Activated T-cell treated with anti-CD3 and anti-CD28 coated beads for 24 hours (primary cell): ENCODE measurements at places on chromosomes 3 and 15.

- DNase-seq, result no peak
Observed at GRCh38 chr15:36814105-36814504, 234.7 kb downstream of the CDIN1 start.

DNA sequence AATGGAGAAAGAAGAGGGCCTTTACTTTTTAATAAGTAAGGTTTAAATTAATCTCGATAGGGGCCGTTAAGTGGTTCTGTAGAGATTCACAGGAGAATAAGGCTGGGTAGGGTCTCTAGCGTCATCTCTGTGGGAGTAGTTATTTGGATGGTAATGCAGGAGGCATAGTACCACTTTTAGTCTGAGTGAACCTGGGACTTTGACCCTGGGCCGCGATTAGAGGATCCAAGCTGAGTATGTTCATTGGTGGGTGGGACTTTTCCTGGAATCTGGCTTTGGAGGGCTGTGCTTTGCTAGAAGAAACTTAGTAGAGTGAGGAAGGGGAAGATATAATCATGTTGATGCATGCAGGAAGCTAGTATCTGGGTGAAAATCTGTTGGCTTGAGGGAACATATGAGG, 4.0 kb downstream of the LPP start:
- DNase-seq, result no peak

DNA sequence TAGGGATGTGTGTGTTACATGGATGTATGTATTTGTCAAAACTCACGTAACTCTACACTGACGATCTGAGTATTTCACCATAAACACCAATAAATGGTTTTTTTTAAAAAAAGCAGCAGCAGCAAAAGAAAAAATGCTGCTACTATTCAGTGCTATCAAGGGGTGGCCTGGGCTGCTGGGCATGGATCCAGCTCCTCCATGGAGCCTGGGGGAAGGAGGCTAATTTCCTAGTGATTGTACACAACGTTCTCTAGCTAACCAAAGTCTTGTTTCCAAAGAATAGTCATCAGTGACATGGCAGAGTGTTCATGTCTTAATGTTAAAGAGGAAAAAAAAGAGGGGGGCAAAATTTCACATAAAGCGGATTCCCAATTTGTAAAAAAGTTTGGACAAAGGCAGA, 29.0 kb downstream of the POMGNT2 start:
- no peak for DNase-seq

DNA sequence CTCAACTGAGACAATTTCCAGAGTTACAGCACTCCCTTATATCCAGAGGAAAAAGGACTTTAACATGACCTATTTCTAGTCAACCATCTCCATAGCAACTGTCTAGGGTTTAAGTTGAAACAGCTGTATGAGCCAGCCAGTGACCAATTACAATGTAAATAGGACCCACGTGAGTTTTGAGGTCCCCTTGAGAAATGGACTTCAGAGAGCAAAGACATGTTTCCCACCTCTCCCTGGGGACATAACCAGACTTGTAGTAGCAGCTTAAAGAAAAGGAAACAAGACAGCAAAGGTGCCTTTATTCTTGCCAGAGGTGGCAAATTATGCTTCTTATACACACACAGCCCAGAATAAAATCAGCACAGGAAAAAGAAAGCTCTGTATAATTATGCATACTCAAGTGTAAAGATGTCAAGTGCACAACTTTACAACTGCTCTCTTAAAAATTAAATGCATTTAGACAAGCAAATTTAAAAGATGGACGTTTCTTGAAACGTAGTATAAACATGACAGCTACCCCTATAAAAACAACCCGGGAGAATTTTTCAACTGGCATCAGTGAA, 40.2 kb downstream of the SUMF1 start:
- no peak for DNase-seq

DNA sequence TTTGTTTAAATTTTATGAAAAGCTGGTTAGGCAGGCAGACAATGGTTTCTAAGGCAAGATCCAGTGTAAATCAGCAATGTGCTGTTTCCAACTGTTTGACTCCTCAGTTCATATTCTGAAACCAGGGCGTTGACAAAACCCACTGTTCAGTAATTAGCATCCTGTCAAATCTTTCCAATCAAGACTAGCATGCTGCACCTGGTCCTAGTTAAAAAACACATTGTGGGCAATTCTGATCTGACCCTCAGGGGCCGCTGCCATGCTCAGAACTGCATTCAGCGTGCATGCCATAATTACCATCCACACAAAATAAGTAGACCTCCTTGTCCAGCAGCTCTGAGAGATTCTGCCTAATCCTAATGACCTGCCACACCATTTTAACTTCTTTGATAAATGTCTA, 20.9 kb upstream of the RBP1 start:
- no peak for DNase-seq

DNA sequence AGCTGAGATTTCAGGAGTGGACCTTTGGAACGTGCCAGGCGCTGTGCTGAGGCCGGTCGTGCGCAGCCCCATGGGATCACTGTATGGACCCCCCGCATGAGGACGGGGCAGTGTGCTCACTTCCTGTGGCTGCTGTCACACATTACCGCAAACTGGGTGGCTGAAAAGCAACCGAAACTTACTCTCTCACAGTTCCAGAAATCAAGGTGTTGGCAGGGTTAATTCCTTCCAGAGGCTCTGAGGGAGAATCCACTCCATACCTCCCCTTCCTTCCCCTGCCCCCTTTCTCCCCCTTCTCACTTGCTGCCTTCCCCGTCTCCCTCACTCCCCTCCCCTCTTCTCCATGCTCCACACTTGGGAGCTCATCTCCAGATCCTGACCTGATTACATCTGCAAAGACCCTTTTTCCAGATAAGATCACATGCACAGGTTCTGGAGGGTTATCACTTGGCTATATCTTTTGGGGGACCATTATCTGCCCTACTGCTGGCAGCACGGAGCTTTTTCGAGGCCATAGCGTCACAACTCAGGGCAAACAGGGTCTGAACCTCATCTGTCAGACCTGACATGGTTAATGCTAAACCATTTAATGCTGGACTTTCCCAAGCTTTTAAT, 41.2 kb downstream of the KLF13 start:
- DNase-seq, result no peak

GRCh38 chr15:69677403-69677802, 224.8 kb downstream of the RPLP1 start:
- no peak for DNase-seq

DNA sequence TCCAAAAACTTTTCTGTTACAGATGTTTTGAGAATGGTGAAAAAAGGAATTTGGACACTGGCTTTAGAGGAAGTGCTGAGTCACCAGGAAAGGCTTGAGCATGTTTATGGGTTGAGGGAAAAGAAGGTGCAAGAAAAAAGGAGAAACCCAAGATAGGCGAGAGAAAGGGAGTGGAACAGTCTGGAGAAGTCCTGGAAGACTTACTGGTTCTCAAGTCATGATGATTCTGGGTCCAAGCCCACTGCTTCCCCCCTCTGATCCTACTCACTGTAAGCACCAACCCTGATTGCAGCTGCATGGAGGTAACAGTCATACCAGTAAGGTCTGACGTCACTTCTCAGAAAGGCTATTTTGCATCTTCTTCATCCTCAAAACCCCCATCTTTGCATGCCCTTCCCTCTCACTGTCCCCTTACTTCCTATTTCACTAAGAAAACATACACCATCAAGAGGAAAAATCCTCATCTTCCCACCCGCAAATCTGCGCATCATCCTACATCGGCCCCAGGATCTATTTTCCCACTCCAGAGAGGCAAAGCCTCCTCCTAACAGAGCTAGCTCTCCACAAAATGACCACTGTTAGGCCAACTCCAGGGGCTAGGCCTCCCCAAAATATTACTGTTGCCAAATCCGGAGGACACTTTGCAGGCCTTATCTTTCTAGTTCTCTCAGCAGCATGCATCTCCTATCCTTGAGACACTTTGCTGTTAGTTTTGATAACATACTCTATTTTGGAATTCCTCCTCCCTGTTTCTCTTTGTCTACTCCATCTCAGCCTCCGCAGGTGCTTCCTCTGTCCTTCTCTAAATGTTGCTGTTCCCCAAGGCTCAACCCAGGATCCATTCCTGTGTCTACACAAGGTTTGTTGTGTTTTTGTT, 3.2 kb upstream of the ATP13A3 start:
- no peak for DNase-seq

DNA sequence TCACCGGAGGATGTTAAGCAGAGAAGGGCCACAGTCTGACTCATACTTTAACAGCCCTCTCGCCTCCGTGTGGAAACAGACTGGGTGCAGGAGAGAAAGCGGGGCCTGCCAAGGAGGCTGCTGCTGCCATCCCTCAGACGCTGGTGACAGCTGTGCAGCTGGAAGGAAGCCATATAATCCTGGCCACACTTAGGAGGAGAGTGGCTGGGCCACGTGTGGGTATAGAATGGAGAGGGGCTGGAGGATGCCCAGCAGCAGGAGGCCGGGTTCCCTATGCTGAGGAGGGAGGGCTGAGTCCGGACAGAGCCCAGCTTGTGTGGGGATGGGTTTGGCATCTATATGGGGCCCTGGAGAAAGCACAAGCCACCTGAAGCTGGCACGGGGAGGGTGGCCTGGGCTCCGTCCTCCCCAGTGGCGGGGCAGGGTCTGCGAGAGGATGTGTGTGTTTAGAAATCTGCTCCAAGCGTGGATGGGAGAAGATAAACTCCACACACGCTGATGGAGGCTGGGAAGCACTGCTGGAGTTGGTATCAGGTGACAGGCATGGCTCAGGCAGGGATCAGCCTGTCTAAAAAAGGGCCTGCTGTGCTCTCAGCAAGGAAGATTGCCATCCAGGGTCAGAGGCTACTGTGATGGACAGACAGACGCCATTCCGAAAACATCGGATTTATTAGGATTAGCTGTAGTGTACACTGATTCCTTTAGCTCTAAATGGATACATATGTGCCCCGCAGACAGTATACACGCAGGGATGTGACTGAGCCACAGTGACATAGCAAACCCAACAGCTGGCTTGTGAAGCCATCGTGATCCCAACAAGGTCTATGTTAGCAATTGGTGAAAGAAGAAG, 15.9 kb downstream of the ABTB1 start:
- no peak for DNase-seq

GRCh38 chr15:78104119-78104479, 11.7 kb downstream of the SH2D7 start:
- DNase-seq, result no peak

DNA sequence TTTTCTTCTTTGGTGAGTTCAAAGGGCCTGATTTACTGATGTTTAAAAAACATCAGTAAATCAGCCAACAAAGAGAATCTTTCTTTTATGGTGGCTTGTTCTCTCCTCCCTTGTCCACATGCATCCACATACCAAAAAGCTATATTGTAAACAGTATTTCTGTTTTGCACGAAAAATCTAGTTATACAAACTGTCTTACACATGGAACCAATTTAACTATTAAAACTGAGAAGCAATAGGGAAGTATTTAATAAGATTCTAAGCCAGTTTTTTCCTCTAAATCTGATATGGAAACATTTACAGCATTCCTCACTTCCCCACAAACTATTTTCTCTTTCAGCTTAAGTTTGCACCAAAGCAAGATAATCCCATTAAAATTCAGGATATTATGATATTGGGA, 110.8 kb upstream of the ICE2 start:
- DNase-seq, result no peak

DNA sequence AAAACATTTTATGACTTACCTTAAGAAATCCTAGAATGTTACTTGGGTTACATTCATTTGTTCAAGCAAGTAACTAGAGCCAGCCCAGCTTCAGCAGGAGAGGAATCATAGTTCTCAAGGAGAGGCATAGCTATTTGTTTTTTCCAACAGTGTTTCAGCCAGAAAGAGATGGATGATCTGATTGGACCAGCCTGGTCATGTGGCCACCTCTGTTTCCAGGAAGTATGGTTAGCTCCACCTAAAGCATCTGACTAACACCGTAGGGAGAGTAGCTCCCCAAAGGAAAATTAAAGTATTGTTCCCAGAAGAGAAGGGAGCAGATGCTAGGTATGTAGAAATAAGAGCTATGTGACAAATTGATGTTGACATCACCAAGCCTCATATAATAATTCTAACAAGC, 417.1 kb downstream of the TAFA4 start:
- no peak for DNase-seq

DNA sequence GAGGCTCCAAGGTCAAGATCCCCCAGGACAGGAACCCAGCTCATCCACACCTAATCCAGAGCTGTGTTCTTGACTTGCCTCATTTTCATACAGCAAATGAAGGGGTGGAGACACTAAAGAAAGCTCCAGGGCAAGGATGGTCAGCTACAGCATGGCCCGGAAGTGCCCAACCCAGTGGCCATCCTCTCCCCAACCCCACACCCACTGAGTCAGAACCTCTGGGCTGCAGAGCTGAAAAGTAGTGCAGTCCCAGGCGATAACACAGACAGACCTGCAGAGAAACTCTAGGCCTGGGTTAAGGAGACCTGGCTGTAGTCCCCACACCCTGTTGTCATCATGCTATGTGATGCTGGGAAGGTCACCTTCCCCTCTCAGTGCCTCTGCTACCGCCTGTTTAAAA, 85.3 kb downstream of the SEMA5B start:
- no peak for DNase-seq

DNA sequence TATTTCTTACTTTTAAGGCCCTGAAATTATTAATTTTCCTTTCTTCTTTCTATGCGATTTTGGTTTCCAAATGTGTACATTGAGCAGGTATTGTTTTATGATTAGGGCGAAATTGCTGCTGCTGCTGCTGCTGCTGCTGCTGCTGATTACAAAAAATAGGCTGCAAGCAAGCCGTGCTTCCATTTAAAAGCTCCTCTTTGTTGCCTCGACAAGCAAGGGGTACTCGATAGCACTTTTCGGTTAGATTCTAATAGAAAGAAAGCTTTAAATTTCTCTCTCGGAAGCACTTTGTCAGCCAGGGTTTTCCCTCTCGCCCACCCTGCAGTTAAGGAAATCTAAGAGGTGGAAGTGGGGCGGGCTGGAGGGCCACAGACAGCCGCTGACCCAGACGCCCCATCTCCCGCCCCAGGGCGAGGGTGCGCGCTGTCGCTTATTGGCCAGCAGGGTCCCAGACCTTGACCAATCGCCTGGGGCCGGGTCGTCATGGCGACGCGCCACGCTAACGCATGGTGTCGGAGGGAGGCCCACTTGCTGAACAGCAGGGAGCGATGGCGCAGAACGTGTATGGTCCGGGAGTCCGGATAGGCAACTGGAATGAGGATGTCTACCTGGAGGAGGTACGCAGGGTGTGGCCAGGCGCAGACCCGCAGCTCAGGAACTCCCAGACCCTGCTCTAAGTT, at the start of gene CFAP161:
TSS of gene CFAP161 (plus strand) at position 489 of the 680 bp plus-strand sequence. CDS start at position 549, 60 bp downstream.
- peak; percentile 23 for DNase-seq

- DNase-seq, result no peak
Observed at GRCh38 chr3:38141173-38141951, 2.9 kb downstream of the MYD88 start.

DNA sequence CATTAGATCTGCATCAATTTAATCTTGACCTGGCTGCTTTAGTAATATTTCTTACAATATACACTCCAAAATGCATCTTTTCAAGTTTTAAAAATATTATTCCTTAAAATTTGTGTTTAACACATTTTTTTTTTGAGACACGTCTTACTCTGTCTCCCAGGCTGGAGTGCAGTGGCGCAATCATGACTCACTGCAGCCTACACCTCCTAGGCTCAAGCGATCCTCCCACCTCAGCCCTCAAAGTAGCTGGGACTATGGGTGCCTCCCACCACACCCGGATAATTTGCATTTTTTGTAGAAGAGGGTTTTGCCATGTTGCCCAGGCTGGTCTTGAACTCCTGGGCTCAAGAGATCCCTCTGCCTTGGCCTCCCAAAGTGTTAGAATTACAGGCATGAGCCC, 73.6 kb downstream of the ETV5 start:
- no peak for DNase-seq
